ENCODE measurements at places on chromosomes 7 and 10. TPM values are rescaled to one million over a fixed set of nuclear protein-coding genes. Genes with fewer than 3 reads are reported as not detected.
A peak's percentile ranks its signal among the peaks of the same experiment; 100 is the strongest.

- peaks cover 26% of the 10 kb centered on the region for H3K4me1 ChIP-seq
- DNase-seq: peak; percentile 78
- no peaks in the 10 kb centered on the region for H3K27me3 ChIP-seq
Measured at GRCh38 chr10:12656518-12657142, 307.3 kb downstream of the CAMK1D start.

DNA sequence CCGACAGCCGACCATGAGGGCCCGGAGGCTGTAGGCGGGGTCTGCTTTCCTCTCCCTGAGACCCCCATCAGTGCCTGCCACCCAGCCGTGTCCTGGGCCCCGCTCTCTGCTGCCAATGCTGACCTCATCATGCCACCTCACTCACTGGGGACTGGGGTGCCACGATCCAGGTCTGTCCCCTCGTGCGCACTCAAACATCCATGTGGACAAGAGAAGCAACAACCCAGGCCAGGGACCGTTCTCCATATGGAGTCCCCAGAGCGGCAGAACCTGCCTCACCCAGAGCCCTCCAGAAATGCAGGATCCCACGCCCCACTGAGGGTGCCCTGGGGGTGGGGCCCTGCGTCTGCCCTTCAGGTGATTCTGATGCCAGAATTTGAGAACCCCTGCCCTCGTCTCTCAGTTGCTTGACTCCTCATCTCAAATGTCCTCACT, 210.0 kb upstream of the PPP2R2D start:
- H3K36me3 ChIP-seq: no peaks in the 10 kb centered on the region
- H3K27ac ChIP-seq: no peak overlapping the region
- no peaks in the 10 kb centered on the region for H3K27me3 ChIP-seq
- DNase-seq: no peak
- H3K4me1 ChIP-seq: no peaks in the 10 kb centered on the region

DNA sequence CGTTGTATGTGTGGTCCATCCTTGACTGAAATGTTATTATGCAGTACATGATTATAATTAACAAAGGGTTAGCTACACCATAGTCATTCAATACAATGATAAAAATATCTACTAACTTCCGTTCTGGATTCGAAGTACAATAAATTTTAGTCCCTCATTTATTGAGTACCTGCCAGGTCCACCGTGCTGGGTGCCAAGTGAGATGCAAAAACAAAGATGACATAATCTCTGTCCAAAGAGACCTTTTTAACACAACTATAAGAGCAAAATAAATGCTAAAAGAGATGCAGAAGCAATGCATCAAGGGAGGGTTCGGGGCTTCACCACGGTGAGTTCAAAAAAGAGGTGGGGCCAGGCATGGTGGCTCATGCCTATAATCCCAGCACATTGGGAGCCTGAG, 33.1 kb downstream of the LAMB1 start:
- no peak overlapping the region for H3K27ac ChIP-seq
- DNase-seq: no peak
- no peak overlapping the region for H3K4me3 ChIP-seq
- no peaks in the 10 kb centered on the region for H3K4me1 ChIP-seq
- peaks cover 3% of the 10 kb centered on the region for H3K27me3 ChIP-seq

- peak overlapping the region; percentile 76 for H3K4me3 ChIP-seq
- H3K27ac ChIP-seq: peak overlapping the region; percentile 97
- peaks cover 42% of the 10 kb centered on the region for H3K36me3 ChIP-seq
- DNase-seq: peak; percentile 90
Measured at GRCh38 chr10:79286318-79286951, 60.8 kb upstream of the PPIF start.

The PIP gene
- total RNA-seq: not detected

The HABP2 gene
- not detected for total RNA-seq
